Stimulated activated CD4-positive, alpha-beta T cell treated with anti-CD3 and anti-CD28 coated beads, Interleukin-4, amount 100 ng/mL, for 48 hours (primary cell): ENCODE measurements at places on chromosomes 3 and 15.

GRCh38 chr15:73685981-73686380 is 1.8 kb downstream of the CD276 start:
- no peak for DNase-seq

DNA sequence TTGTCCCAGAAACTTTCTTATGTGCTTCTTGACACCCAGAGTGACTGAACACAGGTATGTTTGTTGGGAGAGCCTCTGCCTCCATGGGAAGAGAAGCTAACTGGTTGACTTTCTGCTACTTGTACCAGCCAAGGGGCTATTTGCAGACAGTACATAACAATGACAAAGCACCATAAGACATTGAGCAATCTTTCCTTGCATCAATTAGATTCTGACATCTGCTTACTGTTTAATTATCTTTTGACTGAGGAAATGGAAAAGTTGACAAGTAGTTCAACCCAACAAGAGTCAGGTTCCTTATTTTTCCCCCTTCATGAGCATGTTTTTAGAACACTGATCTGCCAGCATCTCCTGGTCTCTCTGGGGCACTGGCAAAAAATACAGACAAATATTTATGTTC is 157.7 kb downstream of the RPLP1 start:
- no peak for DNase-seq

- no peak for DNase-seq
Observed at GRCh38 chr15:47640901-47641300, 76.4 kb upstream of the SEMA6D start.

DNA sequence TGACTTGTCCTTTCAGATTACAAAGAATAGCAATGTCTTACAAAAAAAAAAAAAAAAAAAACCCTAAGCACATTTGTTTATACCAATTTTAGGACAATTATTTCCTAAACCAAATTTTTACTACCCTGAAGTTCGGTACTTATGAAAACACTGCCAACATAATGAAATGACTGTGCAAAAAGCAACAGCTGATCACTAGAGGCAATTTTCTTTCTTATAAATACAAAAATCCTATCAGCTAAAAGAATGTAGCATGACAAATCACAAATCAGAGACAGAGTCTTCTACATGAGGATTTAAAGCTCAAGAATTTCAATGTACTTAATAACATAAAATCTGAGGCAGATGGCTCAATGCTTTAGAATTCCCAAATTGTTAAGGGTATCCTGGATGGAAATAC is 191.8 kb downstream of the MAGI1 start:
- DNase-seq = no peak

GRCh38 chr3:155382396-155383042 is 89.0 kb upstream of the STRIT1 start:
- DNase-seq = no peak

DNA sequence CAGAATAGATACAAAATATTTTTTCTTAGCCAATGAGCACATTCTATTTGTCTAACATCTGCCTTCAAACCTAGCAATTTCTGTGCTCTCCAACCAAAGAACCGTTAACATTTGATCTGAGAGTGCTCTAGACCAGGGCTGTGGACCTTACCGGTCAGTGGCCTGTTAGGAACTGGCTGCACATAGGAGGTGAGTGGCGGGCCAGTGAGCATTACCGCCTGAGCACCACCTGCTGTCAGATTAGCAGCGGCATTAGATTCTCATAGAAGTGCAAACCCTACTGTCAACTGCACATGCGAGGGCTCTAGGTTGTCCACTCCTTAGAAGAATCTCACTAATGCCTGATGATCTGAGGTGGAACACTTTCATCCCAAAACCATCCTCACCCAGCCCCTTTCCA is 131.7 kb downstream of the CADM2 start:
- no peak for DNase-seq

DNA sequence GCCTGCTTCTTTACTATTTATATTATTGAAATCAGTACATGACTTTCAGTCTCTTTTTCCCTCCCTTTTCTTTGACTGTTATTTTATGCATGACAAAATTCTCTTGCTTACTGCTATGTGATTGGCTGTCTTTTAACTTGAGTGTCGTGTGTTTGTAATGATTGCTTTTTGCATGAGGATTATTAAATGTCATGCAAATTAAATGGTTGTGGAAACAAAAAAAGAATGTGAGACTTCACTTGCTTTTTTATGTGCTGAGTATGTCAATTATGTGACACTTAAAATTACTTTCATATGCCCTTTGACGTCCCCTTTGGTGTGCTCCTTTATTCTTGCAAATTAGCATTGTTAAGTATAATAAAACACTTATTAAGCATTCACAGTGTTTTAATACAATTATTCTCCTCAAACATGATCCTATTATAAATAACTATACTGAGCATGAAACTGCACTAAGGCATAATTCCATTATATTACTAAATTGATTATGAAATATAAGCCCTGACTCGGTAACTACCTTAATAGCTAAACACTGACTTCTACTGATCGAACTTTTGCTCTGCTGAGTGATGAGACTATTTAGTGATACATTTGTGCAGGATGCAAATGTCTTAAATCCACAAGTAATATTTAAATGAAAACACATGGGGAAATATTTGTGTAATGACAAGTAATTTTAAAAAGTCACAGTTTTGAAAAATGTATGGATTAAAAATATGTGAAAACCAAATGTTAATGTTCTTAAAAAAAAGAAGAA is 401.7 kb downstream of the NLGN1 start:
- no peak for DNase-seq

DNA sequence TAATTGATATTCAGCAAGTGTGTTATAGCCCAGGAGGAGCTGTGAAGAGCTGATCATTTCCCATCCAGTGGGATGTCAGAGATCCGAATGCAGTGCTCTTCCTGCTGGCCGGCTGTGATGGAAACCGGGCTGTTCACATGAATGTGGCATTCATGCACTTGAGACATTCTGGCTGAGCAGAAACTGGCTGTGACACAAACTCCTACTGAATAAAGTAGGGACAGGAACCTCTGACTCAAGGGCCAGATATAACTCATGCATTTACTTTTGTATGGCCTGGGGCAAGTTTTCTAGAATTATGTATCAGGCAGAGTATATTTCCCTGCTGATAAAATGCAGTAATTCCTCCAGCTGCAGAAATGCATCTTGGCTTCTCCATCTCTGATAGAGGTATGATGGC is 83.4 kb upstream of the FAM3D start:
- no peak for DNase-seq

- DNase-seq = no peak
Observed at GRCh38 chr3:7207125-7207524, 346.2 kb downstream of the GRM7 start.

- DNase-seq = no peak
Observed at GRCh38 chr3:153829606-153830170, 291.5 kb upstream of the ARHGEF26 start.
